ENCODE measurements at places on chromosomes 1 and 21.

DNA sequence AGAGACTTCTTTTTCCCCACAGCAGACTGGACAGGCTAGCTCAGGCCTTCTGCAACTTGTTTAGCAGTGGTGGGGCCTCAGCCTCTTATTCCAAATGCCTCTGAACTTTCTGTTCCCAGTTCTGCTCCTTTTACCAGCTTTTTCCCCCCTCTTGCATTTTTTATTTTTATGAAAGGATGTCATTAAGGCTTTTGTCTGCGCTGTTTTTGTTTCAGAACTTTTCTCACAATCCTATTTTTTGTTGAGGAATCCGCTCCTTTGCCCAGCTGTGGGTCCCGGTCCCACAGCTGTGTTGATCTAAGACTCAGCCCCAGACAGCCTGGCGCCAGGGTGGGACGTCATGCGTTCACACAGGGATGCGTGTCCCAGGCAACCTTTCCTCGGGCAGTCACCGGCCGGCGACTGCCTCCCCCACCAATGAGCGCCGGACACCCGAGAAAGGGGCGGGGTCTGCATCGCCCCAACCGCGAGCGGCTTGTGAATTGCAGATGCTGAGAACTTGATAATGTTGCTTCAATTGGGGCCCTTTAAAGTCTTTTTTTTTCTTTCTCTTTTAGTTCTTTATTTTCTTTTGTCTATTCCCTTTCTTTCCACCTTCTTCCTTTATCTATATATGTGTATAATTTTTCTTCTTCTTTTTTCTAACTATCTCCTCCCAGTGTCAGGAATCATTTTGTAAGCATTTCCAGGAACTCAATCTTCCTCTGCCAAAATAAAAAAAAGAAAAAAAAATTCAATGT, 3.0 kb upstream of the ID3 start:
- no peak for DNase-seq

GRCh38 chr1:99540744-99541143, 105.2 kb upstream of the PALMD start:
- DNase-seq: no peak

DNA sequence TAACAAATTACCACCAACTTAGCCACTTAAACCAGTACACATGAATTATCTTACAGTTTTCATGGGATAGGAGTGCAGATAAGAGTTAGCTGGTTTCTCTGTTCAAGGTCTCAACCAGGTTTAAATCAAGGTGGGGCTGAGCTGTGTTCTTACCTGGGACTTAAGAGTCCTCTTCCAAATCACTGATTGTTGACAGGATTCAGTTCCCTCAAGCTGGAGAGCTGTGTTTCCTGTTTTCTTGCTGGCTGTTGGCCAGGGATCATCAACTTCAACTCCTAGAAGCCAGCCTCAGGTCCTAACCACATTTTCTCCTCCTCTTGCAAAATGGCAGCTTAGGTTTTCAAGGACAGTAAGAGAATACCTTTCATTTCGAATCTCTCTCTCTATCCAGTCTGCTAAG, 123.8 kb upstream of the CHRM3 start:
- DNase-seq: no peak

DNA sequence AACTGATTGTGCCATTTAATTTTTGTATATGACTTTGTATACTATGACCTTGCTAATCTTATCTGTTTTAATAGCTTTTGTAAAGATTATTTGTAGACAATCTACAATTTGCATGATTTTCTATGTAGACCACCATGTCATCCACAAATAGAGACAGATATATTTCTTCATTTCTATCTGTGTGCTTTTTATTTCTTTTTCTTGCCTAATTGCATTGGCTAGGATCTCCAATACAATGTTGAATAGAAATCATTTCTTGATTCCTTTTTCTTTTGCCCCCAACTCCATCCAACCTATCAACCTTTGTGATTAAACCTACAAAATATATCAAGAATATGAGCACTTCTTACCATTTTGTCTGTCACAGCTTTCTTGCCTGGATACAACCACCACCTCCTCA, 232.6 kb upstream of the POU3F1 start:
- no peak for DNase-seq

- DNase-seq: no peak
Observed at GRCh38 chr1:184036517-184036949, 995 bp downstream of the COLGALT2 start.

DNA sequence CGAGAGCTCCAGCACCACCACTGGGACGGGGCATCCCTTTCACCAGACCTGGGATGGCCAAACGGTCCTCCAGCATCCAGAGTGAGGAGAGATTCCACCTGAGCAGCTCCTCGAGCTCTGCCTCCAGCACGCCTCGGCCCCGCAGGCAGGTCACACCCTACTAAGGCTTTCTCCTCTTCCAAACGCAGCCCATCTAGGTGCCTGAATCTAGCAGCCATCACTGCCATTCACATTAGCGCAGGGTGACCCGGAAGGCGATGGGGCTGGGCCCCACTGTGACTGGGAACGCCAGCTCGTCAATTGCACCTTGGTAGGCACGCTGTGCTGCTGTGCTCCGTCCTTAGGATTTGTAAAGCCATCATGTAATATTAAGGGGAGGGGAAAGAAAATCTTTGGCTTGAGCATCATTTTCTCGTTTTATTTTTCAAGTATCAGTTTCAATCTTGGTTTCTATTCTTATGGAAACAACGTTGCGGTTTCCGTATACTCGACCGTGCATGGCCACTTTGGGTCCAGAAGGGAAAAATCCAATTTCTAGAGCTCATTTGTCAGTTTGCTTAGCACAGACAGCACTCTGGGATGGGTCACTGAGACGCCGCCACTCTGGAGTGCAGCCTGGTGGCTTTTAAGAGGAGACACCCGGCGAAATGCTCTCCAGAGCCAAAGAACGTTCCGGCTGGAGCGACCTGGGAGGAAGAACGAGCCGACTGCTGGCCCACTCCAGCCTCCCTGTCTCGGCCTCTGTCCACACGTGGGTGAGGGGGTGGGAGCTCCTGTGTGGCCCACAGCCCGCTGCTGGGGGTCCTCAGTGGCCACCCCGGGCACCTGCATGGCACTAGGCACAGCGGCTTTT, 173.6 kb downstream of the PRDM16 start:
- DNase-seq: no peak

DNA sequence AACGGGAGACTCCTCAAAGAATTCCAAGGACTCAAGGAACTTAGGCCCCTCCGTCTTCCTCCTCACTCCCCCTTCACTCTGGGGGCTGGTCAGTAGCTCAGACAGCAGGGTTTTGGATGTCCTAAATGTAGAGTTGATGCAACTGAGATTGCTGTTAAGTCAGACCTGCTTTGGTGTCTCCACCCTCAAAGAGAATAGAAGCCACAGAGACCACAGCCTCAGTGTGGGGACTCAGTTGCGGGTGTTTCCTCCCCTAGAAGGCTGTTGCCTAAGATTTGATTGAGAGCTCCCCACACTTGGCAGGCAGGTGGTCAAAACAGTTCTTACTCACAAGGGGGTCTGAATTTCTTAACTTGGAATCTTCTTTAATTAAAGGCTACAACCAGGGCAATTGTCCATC, 7.6 kb downstream of the MAN1C1 start:
- no peak for DNase-seq

GRCh38 chr1:242522996-242523718, 1.3 kb downstream of the PLD5 start:
- no peak for DNase-seq

Data from activated CD4-positive, CD25-positive, alpha-beta regulatory T cell treated with anti-CD3 and anti-CD28 coated beads, Interleukin-2, amount 50 U/mL, for 16 hours (primary cell).